ENCODE measurements at places on chromosomes 11 and 22.

GRCh38 chr11:130554241-130555055 lies 106.0 kb downstream of the ADAMTS15 start:
- DNase-seq, result no peak

DNA sequence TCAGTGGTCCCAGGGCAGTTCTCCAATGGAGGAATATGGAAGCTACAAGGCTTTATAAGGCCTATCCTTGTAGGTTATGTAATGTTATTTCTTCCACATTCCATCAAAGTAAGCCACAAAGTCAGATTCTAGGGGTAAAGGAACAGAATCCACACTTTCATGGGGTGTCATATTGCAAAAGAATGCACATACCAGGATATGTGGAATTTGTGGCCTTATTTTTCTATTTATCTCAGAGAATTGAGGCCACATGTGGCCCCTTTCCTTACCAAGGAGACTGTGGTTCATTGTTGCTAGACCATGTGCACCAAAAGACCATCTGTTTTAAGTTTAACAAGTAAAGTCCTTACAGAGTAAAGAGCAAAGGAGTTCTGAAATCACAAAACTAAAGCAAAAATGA lies 12.9 kb downstream of the LRRC4C start:
- no peak for DNase-seq

- no peak for DNase-seq
These were observed 90.6 kb downstream of the CDKN1C start for GRCh38 chr11:2794968-2795322.

DNA sequence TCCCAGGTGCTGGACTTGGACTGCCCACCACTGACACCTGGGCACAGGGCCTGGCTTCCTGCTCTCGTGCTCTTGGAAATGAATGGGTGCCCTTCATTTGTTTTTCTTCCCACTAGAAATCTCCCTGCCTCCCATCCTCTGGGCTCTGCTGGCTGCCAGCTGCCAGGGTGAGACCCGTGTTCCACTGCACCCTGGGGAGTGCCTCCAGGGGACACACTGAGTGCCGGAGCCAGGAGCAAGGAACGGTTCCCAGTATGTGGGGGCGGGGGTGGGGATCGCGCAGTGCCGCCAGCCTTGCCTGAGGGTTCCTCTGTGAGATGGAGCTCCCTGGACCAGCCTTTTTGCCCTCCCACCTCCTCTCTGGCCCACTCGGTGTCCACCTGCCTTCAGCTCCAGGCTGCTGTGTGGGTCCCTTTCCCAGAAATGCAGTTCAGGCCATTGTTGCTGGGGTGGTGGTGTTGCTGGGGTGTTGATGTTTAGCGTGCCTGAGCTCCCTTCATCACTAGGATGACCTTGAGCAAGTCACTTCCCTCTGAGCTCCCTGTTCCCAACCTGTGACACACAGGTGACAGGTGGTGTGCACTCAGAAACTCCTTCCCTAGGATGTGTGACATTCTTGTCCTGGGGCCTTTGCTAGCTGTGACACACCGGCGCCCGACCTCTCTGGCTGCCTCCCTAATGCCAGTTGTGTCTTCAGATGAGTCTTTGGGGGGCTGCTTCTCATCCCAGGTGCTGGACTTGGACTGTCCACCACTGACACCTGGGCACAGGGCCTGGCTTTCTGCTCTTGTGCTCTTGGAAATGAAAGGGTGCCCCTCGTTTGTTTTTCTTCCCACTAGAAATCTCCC lies 72.1 kb downstream of the MED15 start:
- no peak for DNase-seq

- DNase-seq, result no peak
These were observed 29.2 kb downstream of the RNF169 start for GRCh38 chr11:74777877-74778276.

GRCh38 chr11:70886256-70886655 lies 366.1 kb downstream of the SHANK2 start:
- no peak for DNase-seq

DNA sequence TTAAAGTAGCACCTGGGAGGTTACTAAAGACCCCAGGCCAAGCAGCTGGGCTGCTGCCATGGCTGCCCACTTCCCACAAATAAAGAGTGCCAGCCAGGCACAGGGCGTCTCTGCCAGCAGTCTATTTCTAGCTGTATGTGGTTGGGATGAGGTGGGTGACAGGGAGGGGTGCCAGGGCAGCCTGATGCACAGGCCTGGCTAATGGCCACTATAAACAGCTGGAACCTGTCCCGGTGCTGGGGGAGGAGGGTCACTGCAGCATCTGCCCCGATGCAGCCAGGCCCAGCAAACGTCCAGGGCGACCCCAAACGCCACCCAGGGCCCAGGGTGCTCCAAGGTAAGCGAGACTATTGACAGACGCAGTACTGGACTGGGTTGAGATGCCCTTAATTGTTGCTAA lies 37.4 kb downstream of the SCUBE1 start:
- no peak for DNase-seq

GRCh38 chr11:61820174-61820573 lies 3.4 kb upstream of the FADS1 start:
- DNase-seq, result no peak

- no peak for DNase-seq
These were observed 264.5 kb upstream of the SORL1-AS1 start for GRCh38 chr11:121717296-121717695.

DNA sequence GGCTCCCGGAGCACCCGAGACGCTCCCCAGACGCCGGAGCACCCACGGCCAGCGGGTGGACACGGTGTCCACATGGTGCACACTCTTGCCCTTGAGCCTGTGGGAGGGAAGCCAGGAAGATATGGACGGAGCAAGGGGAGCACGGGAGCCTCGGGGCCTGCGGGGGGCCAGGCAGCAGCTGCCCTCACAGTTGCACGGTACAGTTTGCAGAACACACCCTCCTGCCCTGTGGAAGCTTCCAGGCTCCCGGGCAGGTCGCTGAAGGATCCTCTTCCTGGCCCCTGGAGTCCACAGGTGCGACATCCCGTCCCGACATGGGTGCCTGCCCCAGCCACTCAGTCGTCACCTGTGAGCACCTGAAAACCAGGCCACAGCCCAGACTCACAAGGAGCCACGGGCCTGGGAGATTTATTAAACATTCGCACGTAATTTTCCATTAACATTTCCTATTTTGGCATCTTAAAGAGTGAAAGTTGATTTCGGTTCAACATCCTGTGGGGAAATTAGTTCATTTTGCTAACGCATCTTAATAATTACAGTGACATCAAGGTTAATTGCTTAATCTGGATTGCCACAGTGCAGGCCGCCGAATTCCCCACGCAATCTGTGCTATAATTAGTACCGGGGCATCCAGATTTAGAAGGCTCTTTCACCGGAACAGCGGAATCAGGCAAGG lies 253.3 kb downstream of the BRD1 start:
- no peak for DNase-seq

All from putamen (tissue), 1 donor.